ENCODE measurements at places on chromosomes 4 and X.

- no peak for DNase-seq
Measured at GRCh38 chrX:133697656-133698055, 282.4 kb upstream of the GPC4 start.

DNA sequence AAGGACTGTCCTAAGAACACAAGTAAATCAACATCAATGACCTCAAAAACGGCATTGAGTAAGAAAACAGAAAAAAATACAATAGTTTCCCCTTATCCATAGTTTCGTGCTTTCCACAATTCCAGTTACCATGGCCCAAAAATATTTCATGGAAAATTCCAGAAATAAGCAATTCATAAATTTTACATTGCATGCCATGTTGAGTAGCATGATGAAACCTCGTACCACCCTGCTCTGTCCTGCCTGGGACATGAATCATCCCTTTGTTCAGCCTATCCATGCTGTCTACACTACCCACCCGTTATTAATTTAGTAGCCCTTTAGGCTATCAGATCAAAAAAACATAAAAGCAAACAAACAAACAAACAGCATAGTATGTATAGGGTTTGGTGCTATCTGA is 51.1 kb downstream of the KLF3 start:
- no peak for DNase-seq

- peak; percentile 73 for DNase-seq
Measured at GRCh38 chr4:182916483-182917181, 554 bp downstream of the DCTD start.

DNA sequence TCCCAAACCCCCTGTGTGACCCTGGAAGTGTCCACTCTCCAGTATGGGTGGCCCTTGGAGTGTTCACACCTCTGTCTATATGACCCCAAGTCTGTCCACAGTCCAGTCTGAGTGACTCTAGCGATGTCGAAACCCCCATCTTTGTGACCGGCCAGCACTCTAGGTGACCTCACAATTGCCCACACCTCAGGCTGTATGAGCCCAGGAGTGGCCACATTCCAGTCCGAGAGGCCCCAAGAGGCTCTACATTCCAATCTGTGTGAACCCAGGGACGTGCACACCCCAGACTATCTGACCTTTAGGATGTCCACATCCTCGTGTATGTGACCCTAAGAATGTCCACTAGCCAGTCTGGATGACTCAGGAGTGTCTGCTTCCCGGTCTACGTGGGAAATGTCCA is 7.3 kb upstream of the GLOD5 start:
- DNase-seq = no peak

DNA sequence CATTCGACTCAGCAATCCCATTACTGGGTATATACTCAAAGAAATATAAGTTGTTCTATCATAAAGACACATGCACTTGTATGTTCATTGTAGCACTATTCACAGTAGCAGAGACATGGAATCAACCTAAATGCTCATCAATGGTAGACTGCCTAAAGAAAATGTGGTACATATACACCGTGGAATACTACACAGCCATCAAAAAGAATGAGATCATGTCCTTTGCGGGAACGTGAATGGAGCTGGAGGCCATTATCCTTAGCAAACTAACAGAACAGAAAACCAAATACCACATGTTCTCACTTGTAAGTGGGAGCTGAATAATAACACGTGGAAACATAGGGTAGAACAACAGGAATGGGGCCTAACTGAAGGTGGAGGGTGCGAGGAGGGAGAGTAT is 44.9 kb downstream of the TMEM131L start:
- no peak for DNase-seq

DNA sequence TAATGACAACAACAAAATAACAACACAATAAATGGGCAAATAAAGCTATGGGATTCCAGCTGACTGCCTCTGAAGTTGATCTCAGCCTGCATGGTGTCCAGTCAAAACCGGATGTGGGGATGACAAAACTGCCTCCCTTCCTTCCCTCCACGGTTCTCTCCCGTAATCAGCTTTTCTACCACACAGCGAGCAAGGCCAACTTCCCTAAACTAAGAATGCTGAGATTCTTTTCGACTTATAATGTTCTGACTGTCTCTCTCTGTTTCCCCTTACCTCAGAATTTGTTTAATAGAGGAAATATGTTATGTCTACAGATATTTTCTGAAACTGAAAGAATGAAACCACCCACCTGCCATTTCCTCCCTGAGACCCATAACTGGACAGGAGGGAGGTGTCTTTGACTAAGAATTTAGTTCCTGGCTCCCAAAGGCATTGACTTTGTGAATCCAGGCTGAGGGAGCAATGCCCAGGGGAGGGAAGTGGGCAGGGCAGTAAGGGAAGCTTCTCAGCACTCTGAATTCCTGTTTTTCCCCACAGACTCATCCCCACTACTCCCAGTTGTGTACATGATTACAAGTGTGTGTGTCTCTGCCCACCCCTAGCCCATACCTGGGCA is 1.0 kb upstream of the TLR1 start:
- no peak for DNase-seq

GRCh38 chrX:40871385-40872082 is 136.2 kb upstream of the MED14 start:
- no peak for DNase-seq

GRCh38 chrX:39238006-39238405 is 436.7 kb downstream of the MID1IP1 start:
- no peak for DNase-seq

- DNase-seq = peak; percentile 26
Measured at GRCh38 chr4:3476341-3476747, 13.2 kb downstream of the DOK7 start.

GRCh38 chrX:41001327-41001726 is 83.9 kb upstream of the USP9X start:
- DNase-seq = no peak

DNA sequence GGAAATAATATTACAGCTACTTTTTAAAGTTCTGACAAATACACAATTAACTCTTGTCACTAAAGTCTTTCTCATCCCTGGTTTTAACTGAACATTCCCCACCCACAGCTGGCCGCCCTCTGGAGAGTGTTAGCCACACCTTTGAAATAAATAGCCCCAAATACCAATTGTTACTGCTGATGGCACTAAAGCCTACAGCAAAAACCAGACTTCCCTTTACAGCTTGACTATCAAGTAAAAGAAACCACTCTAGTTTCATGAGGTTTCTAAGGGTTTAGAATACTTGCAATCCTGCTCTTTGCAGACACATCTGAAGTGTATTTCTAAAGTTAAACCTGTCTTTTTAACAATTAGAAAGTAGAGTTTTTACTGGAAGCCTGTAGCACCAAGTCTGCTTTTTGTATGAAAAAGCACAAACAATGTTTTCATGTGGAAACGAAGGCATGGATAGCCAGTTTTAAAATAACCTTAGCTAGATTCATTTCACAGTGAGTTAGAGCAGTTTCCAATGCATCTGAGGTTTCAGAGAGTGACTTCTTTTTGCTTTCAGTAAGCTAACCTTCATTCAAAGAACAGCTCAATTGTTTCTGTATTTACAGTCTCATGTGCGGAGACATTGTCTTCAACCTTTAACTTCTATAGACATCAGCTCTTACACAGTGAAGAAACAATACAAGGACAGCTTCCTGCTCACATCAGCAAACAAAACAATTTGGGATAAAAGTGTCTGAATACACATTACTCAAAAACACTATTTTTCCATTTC is 164.8 kb upstream of the VEGFC start:
- DNase-seq = no peak

GRCh38 chr4:153260132-153260531 is 55.9 kb downstream of the TRIM2 start:
- no peak for DNase-seq

GRCh38 chrX:47026198-47026597 is 52.0 kb upstream of the RGN start:
- DNase-seq = no peak

DNA sequence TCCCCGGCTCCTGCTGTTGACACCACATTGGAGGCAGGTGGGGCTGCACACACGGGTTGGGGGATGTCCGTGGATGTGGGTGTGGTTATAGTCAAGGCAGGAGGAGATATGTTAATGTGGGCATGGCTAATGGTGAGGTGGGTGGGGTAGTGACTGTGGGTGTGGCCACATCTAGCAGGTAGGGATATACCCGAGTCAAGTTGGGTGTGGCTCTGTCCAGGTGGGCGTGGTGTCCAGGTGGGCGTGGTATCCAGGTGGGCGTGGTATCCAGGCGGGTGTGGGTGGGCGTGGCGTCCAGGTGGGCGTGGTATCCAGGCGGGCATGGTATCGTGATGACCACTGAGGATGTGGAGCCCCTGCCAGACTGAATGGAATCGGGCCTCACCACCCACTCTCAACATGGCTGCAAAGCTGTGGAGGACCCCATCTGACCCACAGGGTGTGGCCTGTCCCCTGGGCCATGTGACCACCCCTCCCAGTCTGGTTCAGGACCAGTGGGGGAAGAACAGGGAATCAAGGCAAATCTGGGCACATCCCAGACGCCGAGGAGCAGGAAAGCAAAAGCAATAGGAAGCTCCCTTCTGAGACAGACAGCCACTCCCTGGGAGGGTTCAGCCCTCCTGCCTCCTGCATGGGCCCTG is 21.0 kb downstream of the MAN2B2 start:
- no peak for DNase-seq

DNA sequence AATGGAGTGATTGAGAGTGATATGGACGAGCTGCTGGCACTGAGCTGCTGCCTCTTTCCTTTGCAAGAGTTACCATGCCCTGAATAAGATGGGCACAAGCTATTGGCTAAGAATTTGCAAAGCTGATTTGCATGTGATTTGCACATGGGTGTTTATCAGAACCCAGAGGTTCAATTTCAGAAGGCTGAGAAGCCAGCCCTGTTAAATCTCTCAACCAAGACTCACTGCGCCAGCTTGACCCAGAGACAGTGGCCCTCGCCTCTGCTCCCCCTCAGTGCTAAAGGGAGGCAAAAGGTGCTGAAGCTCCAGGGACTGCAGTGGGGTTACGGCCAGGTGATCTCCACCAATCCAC is 701 bp downstream of the ARHGAP4 start:
- no peak for DNase-seq

- no peak for DNase-seq
Measured at GRCh38 chr4:83112231-83112630, 2.3 kb downstream of the PLAC8 start.

GRCh38 chr4:53706422-53707032 is 115.2 kb upstream of the LNX1 start:
- DNase-seq = no peak

DNA sequence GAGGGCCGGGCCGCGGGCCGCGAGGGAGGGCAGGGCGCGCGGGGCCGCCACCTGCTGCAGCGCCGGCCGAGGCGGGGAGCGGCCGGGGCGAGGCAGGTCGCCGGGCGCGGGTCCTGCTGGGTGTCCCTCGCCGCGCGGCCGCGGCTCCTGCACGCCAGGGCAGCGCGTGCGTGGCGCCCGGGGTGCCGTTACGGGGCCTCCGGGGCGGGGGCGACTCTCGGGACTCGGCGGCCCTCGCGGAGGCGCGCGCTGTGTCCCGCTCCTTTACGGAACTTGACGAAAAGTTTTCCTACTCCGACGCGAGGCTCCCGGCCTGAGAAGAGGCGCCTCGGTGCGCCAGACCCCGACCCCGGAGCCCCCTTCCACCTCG is 329 bp downstream of the TBC1D14 start:
- DNase-seq = peak; percentile 70

- no peak for DNase-seq
Measured at GRCh38 chrX:154508384-154508745, 7.7 kb downstream of the FAM3A start.

DNA sequence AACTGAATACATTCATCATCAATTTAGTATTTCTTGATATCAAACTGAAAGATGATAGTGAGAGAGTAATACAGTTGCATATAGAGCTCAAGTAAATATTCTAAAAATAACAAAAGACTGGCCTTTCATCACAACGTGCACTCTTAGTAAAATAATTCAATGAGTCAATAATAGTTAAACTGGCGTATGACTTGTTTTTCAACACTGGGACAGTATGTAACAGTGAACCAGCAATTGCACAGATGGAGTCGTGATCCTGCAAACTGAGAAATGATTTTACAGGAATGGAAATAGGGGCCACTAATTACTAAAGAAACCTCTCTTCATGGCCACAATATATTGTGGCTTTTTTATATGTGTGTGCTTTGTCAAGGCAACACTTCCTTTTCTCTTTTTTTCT is 137.4 kb downstream of the SLC4A4 start:
- no peak for DNase-seq

GRCh38 chrX:154748712-154749339 is 2.1 kb downstream of the GAB3 start:
- DNase-seq = no peak

- DNase-seq = no peak
Measured at GRCh38 chrX:103518571-103518970, 718 bp downstream of the RAB40A start.

- no peak for DNase-seq
Measured at GRCh38 chr4:97759785-97760184, 383.5 kb downstream of the STPG2 start.

- DNase-seq = peak; percentile 28
Measured at GRCh38 chr4:190019023-190019858, 7.8 kb downstream of the FRG2 start.

GRCh38 chrX:45400027-45400779 is 199.5 kb upstream of the DIPK2B start:
- no peak for DNase-seq

- DNase-seq = no peak
Measured at GRCh38 chrX:76918033-76918432, 490.5 kb downstream of the MAGEE1 start.

GRCh38 chr4:7238300-7238960 is 46.1 kb downstream of the SORCS2 start:
- no peak for DNase-seq

- no peak for DNase-seq
Measured at GRCh38 chrX:2463973-2464676, 36.7 kb downstream of the DHRSX start.

DNA sequence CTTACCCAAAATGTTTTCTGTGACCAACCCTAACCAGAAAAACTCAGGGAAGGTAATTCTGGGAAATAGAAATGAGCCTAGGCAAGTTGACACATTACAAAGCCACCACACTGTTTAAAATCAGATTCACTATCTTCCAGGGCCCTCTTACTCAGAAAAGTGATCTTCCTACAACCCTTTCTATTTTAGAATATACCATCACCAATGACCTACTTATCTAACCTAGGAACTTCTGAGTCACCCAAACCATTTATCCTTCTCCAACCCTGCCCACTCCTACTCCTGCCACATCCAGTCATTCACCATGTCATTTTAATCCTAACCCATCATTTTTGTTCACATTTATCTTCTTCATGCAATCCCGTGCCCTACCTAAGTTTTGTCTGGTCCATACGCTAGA is 89.9 kb downstream of the FTHL17 start:
- no peak for DNase-seq

All from left ventricle myocardium superior (tissue), 1 donor.